ENCODE measurements at places on chromosomes 1 and 21.

- DNase-seq = no peak
These were observed 8.8 kb upstream of the KLHL12 start for GRCh38 chr1:202935844-202936243.

DNA sequence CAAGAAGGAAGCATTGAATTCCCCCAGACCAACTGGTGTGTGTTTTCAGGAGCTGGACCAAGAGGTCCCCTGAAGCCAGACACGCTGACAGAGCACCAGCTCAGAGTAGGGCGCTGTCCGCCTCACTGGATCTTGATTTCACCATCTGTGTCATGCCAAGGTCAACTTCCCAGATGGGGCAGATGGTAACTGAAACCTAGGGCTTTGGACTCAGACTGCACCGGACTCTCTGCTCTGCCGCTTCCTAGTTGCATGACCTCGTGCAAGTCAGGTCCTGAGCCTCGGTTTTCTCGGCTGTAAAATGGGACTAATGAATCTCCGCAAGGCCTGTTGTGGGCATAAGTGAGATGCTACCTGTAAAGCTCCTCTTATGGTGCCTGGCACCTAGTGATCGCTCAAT, 17.9 kb upstream of the CASZ1 start:
- DNase-seq = no peak

GRCh38 chr1:14627608-14628489, 29.4 kb downstream of the KAZN start:
- peak; percentile 60 for DNase-seq

DNA sequence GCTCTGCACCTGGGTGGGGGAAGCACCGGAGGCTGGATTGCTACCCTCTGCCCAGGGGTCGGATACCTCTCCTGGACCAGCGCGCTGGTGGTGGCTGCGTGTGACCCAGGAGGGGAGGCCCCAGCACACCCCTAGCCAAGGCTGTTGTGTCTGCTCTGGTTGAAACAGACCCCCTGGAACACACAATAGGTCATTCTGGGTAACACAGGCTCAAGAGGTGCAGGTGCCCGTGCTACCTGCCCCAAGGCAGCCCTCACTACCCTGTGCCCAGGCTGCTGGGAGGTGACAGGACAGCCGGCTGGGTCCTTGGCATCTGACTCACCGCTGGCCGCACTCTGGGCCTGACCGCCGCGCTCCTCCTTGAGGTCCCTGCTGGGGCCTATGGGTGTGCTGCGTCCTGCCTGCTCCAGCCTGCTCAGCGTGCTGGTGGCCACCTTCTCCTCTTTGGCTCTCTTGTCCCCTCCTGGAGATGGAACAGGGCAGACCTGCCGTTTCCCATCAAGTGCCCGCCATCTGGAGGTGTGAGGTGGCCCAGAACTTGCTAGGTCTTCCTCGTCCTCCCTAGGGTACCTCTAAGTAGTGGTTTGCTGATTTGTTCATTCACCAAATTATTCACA, 30.0 kb downstream of the ZBTB17 start:
- no peak for DNase-seq

- no peak for DNase-seq
These were observed 44.1 kb downstream of the SIM2 start for GRCh38 chr21:36743008-36743407.

DNA sequence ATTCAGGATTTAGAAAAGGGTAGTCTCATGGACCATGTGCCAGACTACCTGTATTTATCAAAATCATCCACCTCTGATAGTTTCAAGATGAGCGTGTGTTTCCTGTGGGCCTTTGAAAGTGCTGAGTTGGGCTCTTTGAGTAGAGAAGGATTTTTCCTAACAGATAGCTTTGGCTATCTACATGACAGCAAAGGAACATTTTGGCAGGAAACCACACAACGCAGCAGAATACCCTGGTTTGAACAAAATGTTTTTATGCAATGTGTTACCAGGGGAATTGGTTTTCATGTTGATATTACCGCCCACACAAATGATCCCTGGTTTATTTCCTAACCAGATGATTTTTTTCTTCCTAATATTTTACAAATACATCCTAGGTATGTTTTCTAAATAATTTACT, 431.4 kb downstream of the NEGR1 start:
- no peak for DNase-seq

DNA sequence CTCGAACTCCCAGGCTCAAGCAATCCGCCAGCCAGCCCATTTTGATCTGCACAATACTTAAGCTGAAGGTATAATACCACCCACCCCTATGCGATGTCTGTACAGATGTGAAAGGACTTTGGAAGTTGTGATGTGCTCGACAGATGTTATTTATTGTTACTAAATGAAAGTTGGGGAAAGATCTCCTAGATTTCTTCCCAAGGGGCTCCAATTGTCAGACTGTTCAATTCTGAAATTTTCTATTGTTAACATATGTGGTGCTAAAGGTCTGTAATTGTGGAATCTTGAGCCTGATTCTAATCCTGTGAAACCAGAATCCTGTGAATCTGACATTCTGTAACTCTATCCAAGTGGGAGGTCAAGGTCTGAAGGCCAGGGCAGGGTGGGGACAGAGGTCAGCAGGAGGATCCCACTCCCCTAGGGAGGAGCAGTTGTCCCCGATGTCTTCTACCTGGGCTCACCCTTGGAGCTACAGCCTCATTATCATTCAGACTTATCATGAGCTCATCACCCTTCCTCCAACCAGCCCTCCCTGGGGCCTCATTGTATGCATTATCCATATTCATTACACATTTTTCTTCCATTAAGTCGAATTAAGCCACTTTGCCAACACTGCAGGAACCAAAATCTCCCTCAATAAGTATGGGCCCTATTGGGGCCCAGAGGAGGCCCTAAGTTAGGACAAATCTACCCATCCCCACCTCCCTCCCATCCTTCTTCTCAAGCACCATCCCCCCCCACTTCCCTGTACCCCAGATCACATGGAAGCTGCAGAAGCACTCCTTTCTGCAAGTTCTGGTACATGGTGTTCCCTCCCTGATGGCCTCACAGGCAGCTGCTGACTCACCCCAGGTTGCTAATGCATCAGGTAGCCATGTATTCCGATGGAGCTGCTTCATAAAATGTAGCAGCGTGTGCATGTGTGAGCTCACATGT, 32.3 kb downstream of the SHISAL2A start:
- no peak for DNase-seq

- DNase-seq = no peak
These were observed 30.8 kb downstream of the MRPL37 start for GRCh38 chr1:54230507-54231339.

- peak; percentile 46 for DNase-seq
These were observed 1.8 kb downstream of the SPRR1B start for GRCh38 chr1:153032677-153033308.

GRCh38 chr1:210949039-210949438, 184.9 kb downstream of the KCNH1 start:
- no peak for DNase-seq

DNA sequence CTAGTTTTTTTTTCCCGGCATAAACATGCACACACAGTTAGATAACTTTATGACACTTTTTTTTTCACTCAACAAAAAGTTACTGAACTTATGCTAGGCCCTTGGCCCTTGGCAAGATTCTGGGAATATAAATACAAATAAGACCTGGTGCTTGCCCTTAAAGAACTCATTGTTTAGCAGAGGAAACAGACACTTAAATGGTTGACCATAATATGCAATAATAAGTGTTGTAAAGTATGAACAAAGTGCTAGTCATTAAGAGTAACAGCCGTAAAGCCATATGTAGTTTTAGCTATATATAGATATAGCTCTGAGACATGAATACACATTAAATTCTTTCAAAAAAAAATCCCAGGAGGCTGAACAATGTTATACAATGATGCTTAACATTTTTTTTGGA, 198.3 kb downstream of the CYYR1 start:
- no peak for DNase-seq

DNA sequence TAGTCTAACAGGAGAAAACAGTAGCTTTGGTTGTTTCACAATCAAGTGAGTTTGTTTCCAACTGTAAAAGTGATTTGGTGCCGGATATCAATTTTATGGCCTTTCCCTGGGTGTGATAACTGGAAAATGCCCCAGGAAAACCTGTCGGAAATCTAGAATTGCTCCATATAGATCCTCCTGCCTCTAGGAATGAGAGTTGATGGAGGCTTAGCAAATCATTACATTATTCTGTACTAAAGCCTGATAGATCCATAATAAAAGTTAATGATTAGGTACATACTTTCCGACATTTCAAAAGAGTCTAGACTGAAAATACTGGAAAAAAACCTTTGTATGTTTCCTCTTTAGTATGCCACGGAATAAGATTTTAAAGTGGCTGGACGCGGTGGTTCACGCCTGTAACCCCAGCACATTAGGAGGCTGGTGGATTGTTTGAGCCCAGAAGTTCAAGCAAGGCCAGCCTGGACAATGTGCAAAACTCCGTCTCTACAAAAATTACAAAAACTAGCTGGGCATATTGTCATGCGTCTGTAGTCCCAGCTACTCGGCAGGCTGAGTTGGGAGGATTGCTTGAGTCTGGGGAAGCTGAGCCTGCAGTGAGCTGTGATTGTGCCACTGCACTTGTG, 70.0 kb upstream of the SLC45A1 start:
- DNase-seq = no peak

- DNase-seq = no peak
These were observed 67.1 kb downstream of the KCNJ15 start for GRCh38 chr21:38323721-38324531.

- no peak for DNase-seq
These were observed 11.4 kb downstream of the FASLG start for GRCh38 chr1:172670316-172670715.

DNA sequence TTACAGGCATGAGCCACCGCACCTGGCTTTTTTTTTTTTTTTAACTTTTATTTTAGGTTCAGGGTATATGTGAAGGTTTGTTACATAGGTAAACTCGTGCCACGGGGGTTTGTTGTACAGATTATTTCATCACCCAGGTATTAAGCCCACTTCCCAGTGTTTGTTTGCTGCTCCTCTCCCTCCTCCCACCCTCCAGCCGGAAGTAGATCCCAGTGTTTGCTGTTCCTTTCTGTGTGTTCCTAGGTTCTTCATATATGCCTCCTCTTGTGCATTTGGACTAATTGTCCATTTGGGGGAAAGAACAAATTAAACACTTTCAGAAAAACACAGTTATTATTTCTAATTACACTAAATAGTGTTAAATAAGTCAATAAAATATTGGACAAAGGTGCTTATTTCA, 1.1 kb upstream of the SLC2A7 start:
- no peak for DNase-seq

- DNase-seq = no peak
These were observed 84.7 kb downstream of the FBXO2 start for GRCh38 chr1:11569551-11569950.

- peak; percentile 57 for DNase-seq
These were observed 747 bp downstream of the ADAMTS1 start for GRCh38 chr21:26844258-26845065.

DNA sequence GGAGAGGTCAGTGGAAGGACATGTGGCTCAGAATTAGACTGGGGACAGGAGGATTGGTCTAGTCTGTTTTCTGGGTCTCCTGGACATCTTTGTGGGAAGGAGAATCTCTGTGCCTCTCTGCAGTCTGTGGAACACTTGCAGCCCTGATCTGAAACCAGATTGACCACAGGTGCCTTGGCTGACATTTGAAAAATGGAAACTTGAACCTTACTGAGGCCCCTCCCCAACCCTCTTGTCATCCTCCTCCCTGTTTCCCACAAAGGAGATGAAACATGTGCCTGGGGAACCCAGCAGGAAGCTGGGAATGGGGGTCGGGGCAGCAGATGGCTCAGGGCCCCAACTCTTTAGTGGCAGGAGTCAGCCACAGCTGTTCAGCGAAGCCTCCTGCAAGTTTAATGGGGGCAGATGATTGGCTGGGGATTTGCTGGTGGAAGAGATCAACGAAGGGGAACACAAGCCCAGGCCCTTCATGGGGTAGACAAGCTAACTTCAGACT, 18.1 kb downstream of the VASH2 start:
- no peak for DNase-seq

DNA sequence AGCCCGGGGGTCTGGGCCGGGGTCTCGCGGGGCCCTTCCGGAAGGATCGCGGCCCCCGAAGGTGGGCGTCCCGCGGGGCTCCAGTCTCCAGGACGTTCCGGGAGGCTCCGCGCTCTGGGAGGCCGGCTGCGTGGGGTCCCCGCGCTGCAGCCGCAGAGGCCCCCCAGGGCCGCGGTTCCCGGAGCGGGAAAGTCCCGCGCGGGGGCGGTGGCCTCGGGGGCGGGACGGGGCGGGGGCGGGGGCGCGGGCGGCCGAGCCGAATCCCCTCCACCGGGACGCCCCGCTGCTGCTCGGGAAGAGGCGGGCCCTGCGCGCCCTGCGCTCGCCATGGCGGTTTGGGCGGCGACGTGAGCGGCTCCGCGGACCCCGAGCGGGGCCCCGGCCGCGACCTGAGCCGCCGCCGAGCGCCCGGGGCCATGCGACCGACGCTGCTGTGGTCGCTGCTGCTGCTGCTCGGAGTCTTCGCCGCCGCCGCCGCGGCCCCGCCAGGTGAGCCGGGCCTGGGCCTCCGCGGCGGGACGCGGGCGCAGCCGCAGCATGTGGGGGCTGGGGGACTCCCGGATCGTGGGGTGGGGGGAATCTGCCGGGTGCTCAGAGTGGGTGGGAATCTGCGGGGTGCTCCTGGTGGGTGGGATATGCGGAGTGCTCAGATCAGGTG, at the start of gene IFNGR2:
Gene IFNGR2 (plus strand): TSS at position 286 of the 658 bp plus-strand sequence. CDS start 131 bp downstream, at position 417.
- DNase-seq = no peak

DNA sequence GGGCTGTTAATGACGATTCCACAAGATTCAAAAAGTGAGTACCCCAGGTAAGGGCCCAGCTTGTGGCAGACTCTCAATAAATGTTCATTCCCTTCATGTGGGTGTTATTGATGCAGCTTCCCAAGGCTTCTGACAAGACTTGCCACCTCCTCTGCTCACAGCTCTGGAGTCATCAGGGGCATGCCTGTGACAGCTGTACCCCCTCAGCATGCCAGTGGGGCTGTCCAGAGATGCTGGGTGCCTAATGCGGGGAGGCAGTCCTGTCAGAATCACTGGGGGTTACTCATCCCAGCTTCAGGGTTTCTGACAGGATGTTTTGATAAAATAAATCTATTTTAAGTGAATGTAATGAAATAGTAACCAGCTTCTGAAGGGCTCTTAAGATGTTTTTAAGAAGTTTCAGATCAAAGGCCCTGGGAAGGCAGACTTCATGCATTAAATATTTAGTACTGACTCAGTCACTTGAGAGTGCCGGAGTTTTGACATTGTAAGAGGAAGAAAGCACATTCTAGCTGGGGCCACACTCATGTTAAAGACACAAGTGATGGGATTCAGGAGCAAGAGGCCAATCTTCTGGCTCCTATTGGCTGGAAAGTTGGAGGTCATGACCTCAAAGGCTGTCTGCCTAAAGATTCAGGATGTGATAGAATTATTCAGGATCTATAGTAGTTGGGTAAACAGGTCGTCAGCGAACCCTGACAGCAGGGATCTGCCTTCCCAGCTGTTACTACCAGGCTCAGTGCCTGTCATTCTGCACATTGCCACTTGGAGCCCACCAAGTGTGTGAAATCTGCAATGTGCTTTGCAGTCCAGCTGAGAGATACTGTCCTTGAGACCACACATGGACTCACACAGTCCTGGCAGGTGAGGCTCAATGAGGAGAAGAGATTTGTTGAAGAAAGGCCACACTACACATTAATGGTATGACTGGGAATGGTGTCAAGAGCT, 239.6 kb upstream of the BEND5 start:
- DNase-seq = no peak

DNA sequence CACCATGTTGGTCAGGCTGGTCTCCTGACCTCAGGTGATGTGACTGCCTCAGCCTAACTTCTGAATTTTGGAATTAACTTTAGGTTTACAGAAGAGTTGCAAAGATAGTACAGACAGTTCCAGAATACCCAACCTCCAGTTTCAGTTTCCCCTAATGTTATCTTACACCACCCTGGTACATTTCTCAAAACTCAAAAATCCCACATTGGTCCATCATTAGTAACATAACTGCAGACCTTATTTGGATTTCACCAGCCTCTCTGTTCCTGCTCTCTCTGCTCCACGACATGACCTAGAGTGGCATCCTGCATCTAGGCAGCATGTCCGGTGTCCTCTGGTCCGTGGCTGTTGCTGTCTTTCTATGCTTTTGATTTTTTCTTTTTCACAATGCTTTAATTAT, 5.0 kb upstream of the ZC3H12A start:
- no peak for DNase-seq

All from hippocampal formation (tissue), 2 donors.